ENCODE measurements at places on chromosomes 12 and 14. TPM values are rescaled to one million over a fixed set of nuclear protein-coding genes. Genes with fewer than 3 reads are reported as not detected.

DNA sequence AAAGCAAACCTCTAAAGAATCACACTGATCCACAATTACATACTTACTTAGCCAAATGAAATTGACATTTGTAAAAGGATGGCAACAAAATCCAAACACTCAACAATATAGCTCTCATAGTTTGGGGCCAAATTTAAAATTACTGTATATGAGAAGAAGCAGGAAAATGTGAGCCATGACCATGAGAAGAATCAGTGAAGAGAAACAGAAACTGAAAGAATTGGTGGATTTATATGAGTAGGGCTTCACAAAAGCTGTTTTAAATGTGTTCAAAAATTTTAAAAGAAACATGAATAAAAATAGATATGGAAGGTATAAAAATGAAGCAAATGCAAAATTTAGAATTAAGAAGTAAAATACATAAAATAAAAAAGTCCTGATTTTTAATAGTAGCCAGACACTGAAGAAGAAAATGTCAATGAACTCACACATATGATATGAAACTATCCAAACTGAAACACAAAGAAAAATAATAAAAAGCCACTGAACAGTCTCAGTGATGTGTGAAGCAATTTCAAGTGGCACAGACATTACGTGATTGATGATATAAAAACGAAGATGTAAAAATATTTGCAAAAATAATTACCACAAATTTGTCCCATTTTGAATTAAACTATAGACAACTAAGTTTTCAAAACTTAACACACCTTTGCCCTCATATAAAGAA, 87.9 kb upstream of the MDGA2 start:
- DNase-seq, result no peak

The CBLN3 gene
- 7.7 TPM for total RNA-seq

DNA sequence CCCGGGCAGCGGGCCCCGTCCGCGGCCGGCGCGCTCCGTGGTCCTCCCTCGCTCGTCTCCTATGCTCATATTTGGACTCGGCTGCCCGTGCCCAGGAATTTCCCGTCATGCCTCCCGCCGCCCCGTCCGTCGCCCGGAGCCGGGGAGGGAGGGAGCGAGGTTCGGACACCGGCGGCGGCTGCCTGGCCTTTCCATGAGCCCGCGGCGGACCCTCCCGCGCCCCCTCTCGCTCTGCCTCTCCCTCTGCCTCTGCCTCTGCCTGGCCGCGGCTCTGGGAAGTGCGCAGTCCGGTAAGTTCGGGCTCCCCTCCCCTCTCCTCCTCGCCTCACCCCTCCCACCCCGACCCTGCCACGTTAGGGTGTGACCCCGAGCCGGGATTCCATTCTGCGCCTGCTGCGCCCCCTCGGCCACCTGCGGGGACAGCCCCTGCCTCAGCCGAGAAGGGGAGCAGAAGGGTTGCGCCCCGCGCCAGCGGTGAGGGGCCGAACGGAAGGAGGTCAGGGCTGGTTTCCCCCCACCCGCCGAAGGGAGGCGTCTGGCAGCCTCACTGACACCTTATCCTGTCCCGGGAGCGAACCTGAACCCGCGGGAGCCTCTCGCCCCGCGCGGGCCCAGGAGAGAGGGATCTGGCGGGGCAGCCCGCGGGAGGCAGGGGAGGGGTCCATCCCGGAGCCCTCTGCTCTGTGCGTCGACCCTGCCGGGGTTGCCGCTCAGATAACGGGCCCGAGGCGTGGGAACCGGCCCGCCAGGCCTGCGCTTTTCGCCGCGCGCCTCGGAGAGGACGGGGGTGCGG, at the start of gene MSRB3:
MSRB3 (plus strand) TSS at position 108 of the 793 bp plus-strand sequence. CDS start 29,897 bp downstream, outside the sequence.
- DNase-seq, result peak; percentile 45

DNA sequence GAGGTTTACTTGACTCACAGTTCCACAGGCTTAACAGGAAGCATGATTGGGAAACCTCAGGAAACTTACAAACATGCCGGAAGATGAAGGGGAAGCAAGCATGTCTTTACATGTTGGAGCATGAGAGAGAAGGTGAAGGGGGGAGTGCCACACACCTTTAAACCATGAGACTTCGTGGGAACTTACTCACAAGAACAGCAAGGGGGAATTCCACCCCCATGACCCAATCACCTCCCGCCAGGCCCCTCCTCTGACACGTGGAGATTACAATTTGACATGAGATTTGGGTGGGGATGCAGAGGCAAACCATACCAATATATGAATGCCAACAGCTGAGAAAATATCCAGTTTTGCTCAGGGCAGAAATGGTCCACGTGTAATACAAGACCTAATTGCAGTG, 518.6 kb downstream of the VRK1 start:
- DNase-seq, result no peak

- DNase-seq, result no peak
Observed at GRCh38 chr12:124797321-124797720, 66.3 kb downstream of the SCARB1 start.

DNA sequence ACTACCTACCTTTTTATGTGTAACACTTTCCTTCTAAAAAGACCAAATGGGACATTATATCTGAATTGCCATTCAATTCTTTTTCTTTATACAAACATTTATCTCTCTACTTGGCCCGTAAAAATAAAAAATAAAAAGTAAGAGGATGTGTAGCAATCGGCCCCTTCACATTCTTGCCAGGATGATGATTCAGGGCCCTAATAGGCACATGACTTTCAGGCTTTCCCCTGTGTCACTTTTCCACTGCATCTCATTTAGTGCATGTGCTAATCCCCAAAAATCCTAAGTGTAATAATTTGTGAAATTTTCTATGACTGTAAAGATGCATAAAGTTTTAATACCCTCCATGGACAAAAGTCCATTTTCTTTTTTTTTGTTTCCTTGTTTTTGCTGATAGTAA, 23.0 kb upstream of the ATP2B1 start:
- DNase-seq, result no peak

DNA sequence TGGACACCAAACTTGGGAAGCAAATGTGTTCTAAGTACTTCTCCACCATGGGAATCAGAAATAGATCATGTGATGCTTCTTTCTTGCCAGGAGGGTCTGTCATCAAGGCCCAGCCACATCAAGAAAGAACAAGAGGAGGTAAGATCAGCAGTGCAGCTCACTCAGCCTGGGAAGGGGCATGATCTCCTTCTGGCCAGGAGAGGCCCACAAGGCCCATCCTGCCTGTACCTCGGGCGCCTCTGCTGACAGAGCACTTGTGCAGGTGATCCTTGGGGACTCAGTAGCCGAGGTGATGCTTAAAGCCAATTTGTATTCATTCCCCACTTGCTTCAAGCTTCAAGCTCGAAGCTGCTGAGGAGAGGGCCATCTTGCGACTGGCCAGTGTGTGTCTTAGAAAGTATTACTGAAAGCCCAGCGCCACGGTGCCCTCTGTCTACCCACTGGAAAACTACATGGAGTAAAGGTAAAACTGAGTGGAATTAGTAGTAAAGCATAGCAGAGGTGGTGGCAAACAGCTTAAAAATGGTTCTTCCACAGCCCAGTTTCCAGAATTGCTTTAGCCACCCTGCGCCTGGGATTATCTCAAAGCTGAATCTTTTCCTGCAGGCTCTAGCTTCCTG, 26.2 kb downstream of the RTRAF start:
- DNase-seq, result no peak

The GNPTAB gene
- 64.7 TPM for total RNA-seq

The OR4K17 gene
- not detected for total RNA-seq

DNA sequence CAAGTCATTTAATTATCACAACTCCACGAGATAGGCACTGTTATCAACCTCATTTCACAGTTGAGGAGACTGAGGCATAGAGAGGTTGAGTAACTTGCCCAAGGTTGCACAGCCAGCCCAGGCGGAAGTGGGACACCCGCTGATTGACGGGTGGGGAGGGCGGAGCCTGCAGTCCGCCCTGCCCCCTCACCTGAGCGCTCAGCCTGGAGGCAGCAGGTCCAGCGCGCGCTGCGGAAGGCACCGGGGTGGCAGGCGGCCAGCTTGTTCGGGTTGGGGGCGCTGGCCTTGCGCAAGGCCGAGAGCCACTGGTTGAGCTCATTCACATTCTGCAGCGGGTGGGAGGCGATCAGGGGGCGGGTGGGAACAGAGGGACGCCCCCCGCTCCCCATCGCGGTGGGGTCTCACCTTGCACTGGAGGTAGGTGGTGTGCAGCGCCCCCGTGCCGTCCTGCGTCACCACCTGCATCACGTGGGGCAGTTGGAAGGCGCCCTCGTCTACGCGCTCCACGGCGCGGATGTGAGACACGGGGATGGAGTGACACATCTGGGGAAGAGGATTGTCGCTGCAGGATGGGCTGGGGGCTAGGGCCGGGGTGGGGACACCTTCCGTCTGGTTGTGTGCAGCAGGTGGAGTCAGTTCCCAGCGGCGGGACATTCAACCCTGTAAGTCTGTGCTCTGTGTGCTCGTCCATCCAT, 31.7 kb downstream of the RASAL1 start:
- peak; percentile 42 for DNase-seq

The LRTM2 gene
- 0.24 TPM for total RNA-seq

GRCh38 chr12:49549735-49550692, 11.2 kb downstream of the KCNH3 start:
- DNase-seq, result no peak

- no peak for DNase-seq
Observed at GRCh38 chr14:64709126-64709525, 4.9 kb downstream of the PLEKHG3 start.

DNA sequence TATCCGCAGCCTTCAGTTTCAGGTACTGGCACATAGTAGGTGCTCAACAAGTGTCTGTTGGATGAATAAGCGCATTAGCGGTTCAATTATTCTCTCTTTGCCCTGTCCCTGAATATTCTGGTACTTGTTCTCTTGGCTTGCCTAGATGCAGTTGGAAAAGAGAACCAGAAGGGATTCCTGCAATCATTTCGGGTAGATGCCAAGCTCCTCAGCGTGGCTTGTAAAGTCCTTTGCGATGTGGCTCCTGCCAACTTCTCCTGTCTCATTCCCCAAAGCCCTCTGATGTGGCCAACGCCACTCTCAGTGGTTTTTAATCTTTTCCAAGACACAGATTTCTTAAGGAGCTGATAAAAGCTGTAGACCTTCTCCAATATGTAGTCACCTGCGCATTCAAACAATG, 230.3 kb downstream of the SUDS3 start:
- no peak for DNase-seq

The LPAR5 gene
- total RNA-seq, result 11.4 TPM

- DNase-seq, result no peak
Observed at GRCh38 chr14:54267172-54267571, 129.6 kb upstream of the CDKN3 start.

GRCh38 chr12:128388461-128389000, 121.6 kb downstream of the TMEM132C start:
- no peak for DNase-seq

GRCh38 chr14:58865514-58866281, 227.9 kb downstream of the DACT1 start:
- DNase-seq, result no peak

The ENO2 gene
- total RNA-seq, result 131 TPM

- DNase-seq, result no peak
Observed at GRCh38 chr12:127393465-127393864, 873.5 kb upstream of the TMEM132C start.

DNA sequence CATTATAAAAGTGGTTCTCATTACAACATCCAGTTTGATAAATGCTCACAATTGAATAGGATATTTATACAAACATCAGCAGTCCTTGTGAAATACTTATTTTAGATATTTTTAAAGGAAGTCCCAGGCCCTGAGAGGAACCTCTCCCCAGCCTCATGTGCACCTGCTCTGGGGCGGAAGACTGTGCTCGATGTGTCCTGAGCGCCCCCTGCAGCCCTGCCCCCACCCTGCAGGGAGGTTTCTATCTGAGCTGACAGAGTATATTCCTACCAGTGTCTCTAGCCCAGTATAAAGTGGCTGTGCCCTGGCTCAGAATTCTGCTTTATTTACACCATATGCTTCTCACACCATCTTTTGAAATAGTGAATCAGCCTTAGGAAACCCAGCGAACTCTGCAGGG, 1349.1 kb downstream of the TMEM121 start:
- DNase-seq, result no peak

The KRT85 gene
- total RNA-seq, result not detected

DNA sequence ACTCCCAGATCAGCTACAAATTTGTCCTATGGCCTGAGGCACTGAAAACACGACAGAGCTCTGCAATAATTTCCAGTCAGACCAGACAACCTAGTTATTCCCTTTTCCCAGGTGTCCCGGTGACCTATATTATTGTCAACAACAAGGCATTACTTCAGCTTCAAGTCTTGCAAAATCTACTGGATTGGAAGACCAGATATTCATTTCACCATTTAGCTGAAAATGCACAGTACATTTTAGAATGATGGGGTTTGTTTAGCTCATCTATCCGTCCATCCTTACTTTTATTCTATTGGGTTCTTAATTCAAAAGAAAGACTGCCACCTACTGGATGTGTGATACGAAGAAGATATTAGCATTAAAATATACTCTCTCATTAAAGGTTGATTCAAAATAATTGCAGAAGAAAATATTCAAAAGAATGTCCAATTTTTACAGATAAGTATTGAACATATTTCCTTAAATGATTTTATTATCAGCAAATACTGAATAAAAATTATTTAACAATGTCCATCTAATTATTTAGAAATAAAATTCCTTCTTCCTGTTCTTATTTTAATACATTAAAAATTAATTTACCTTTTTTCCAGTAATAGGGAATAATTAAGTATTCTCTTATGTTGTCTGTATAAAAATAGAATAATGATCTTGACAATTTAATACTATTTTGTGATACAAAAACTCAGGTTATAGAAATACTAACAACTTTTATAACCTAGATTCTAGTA, 244.9 kb upstream of the LRIG3 start:
- DNase-seq, result no peak

- no peak for DNase-seq
Observed at GRCh38 chr12:49672301-49673217, 34.6 kb downstream of the FMNL3 start.

DNA sequence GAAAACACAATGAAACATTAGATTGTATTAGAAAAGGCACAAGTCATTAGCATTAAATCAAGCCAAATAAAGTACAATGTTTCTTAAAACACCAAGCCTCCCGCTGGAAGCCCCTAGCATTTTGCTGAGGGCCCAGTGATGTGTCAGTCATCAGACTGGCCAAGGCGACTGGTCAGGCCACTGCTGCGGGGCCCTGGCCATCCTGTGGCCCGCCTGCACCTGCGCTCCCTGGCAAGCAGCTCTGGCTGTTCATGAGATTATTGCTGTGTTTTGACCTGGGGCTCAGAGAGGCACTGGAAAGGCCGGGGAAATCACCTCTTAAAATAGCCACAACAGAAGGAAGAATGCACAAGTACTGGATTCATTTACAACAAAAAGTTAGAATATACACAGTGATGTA, 24.2 kb upstream of the AMN start:
- DNase-seq, result no peak

GRCh38 chr12:58529897-58530741, 390.2 kb downstream of the LRIG3 start:
- DNase-seq, result no peak

Data from CD8-positive, alpha-beta memory T cell (primary cell).